T-cell (primary cell): ENCODE measurements at places on chromosomes 12 and 14.

DNA sequence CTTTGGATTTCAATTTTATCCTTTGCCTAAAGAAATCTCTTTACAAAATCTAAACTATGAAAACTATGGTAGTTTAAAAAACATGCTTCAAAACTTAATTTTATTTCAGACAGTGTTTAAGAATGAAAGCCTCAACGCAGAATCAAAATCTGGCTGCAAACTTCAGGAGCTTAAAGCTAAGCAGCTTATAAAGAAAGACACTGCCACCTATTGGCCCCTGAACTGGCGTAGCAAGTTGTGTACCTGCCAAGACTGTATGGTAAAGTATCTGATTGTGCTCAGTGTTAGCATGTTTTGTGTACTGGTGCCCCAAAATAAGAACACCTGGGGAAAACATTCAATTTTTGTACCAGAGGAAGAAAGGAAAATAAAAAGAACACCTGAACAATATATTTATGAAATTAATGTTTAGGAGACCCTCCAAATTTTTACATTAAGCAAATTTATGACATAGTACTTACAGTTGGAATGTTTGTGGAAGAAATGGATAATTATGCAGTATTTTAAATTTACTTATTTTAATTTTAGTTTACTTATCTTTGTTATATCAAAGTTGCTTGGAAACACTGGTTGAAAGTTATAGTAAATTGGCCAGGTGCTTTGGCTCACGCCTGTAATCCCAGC is 12.2 kb downstream of the UBR7 start:
- DNase-seq: peak; percentile 40

DNA sequence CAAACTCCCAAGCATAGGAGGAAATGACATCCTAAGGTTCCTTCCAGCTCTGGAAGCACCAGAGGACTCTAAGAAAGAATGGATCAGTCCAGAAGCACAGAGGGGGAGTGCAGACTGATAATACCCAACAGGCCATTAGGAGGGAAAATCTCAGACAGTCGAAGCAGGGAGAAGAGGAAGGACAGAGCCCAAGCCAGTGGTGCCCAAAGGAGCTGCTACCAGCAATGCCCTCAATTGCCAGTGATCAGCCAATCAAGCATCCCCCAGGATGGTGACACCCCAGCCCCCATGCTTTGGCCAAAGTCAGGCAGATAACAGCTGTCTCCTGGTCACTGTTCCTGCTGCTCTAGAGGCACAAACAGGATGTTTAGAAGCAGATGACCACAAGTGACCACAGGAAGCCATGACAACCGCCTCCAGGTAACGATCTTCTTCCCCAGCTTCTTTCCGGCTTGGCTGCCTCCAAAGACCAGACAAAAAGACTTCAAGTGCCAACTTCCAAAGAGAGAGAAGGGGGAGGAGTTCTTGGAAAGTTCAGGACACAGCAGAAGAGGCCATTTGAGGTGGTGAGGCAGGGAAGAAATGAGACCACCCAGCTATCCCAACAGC is 16.2 kb downstream of the PXN start:
- no peak for DNase-seq

DNA sequence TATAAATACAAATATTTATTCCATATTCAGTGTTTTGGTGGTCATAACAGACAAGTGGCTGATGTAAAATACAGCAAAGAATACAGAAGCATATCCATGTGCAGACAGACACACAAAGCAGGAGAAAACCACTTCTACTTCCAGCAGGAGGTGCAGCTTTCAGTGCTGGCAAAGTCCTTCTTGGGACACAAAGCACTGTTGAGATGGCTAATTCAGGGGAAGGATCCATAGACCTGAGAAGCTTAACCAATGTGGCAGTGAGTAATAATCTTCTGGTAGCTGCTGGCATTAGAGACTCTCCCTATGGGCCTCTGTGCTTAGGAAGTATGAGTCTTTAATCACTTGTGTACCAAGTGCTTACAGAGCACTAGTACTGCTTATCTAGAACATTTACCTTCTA is 26.8 kb downstream of the AMN1 start:
- DNase-seq: no peak

- DNase-seq: no peak
Observed at GRCh38 chr12:129372876-129373275, 519.6 kb downstream of the GLT1D1 start.

GRCh38 chr14:58108717-58109116 is 43.3 kb downstream of the ARMH4 start:
- no peak for DNase-seq

DNA sequence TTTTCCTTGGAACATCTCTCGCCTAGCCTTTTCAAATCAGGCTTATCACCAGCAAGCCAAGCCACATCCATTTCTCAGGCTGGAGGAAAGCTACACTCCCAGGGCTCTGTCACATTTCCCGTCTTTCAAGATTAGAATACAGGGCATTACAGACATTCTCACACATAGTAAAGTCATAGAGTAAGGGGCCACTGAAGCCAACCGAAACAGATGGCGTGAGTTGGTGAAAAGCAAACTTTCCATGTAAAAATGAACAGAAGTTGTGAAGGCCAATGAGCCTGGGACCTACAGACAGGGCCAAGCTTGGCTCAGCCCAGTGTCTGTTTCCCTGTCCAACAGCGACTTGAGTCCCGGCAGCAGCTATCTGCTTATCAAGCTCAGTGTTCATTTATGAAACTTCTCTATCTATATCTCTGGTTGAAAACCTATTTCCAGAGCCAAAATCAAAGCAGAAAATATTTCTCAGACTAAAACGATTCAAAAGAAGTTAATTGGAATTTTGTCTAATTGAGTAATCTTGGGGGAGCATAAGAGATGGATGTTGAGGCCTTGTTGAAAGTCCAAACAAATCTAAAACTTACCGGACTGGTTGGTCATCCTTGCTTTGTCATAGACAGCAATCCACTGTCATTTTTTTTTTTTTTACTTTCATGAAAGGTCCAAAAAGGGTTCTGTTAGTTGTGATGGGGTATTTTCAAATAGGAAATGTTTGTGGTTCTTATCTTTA is 105.6 kb downstream of the DAAM1 start:
- DNase-seq: no peak

DNA sequence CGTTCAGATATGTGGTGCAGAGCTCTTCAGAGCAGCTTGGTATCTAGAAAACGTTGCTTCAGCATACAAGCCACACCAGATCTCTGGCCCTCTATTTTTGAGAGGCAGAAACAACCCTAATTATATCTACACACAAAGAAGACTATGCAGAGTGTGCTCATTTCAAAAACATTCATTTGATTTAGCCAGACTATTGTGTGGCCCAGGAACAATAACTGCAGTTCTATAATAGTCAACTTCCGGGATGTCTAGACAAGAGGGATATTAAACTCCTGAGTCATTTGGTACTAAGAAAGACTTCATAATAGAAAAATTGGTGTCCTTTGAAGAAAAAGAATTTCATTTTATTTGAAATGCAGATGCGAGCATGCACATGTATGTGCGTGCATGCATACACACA is 153.8 kb downstream of the PELI2 start:
- no peak for DNase-seq

DNA sequence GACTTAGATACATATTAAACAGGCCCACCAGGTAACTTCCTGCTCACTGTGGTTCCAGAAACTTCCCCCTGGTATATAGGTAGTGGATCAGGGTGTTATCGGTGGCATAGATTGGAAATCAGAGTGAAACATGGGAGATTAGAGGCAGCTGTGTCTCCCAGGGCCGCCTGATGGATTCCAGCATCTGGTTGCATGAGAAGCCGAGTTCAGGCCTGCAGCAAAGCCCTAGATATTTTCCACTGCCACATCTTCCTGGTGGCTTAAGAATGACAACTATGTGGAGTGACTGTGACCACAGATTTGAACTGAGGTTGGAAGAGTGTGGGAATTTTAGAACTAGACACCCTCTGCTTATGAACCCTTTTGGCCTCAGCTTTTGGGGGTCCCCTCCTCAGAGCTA is 184.8 kb upstream of the NTF3 start:
- DNase-seq: no peak

DNA sequence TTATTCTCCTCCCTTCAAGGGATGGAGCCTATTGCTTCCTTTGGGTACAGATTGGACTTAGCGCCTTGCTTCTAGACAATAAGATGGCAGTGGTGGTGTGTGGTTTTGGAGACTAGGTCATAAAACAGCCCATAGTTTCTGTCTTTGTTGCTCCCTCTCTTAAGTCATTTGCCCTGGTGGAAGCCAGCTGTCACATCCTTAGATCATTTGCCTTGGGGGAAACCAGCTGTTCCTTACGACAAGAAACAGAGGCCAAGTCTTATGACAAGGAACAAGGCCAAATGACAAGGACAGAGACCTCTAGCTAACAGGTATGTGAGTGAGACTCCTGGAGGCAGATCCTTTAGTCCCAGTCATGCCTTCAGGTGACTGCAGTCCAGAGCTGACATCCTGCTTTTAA is 9.2 kb upstream of the PALS1 start:
- no peak for DNase-seq

- DNase-seq: no peak
Observed at GRCh38 chr12:51432921-51433320, 8.3 kb downstream of the SLC4A8 start.

DNA sequence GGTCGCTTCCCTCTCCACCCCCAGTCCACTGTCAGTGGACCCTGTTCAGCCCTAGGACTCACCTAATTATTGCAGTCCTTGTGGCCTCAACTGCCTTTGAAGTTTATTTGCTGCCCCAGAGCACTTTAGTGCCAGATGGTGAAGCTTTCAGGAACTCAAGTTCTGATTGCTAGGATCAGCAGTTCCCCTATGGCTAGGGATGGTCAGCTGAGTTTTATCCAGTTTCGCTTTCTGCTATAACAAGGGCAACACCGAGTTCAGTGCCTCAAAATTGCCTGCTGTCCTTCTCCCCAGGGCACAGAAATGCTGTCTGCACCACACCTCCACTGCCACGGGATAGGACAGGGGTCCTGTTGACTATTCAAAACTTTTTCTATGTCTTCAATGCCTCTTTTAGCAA is 295.0 kb downstream of the GPHN start:
- DNase-seq: no peak

DNA sequence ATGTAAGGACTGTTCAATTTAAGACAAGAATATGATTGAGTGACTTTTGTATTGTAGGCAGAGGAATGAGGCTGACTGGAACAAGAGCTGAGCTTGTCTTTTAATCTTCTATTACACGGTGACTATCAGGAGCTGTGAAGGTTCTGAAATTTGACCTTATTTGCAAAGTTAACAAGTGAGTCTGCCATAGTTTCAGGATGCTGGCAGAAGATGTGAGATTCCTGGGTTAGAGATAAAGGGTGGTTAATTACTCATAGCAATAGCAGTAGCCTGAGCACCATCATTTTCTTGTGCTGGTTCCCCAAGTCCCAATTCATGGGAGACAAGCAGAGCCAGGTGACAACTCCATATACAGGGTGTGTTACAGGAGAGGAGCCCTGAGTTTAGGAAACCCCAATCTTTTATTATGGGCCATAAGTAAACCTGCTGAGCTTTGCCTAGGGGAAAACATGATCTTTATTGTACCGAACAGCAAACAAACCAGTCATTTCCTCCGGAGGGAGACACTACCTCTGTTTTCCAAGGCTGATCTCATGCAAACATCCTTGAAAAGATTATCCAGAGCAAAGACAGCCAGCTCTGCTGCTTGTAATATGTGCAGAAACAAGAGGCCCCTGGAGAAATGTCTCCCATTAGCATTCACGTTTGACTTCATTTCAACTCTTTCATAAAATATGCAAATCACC is 51.7 kb upstream of the DDX11 start:
- DNase-seq: no peak

- no peak for DNase-seq
Observed at GRCh38 chr12:57488402-57489156, 711 bp downstream of the MARS1 start.

DNA sequence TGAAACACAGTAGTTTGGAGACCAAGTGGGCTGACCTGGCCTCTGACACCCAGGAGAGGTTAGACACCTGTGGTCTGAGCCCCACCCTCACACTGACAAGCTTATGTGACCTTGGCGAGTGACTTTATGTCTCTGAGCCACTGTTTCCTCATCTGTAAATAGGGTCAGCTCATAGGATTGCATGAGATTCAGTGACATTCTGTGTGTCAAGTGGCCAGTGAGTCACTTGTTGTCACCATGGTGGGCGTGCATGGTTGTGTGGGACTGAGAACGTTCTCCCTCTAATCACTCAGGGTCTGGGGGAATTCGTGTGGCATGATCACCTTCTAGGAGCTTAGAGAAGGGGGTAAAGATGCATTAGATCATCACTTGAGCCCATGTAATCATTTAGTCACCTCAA is 146.4 kb downstream of the PHETA1 start:
- DNase-seq: no peak

DNA sequence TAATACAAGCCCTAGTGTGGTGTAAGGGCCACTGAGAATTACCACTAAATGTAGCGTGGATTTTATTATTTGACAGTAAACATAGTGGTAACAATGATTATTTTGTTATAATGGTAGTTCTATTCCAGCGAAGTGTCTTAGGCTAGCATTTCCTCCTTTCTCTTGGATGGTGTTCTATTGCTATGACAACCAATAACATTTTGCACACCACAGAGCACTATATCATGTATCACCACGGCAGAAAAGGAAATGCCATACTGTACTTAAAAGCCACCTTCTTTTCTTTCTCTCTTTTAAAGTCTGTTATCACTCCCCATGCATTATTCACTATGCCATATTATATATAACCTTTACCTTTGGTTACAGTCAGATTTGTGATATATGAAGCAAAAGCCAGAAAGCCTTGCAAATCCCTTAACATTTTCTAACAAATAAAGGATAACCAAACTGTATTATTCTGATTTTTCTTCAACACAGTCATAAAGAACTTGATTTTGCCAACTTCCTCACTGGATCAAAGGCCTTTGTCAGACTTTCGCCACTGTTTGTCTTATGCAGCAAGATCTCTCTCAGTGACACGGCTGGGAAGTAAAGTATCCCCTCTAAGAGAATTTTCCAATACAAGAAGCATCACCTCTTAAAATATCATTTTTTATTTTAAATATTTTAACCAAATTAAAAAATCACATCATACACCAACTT is 195.8 kb downstream of the FOXN3 start:
- no peak for DNase-seq

DNA sequence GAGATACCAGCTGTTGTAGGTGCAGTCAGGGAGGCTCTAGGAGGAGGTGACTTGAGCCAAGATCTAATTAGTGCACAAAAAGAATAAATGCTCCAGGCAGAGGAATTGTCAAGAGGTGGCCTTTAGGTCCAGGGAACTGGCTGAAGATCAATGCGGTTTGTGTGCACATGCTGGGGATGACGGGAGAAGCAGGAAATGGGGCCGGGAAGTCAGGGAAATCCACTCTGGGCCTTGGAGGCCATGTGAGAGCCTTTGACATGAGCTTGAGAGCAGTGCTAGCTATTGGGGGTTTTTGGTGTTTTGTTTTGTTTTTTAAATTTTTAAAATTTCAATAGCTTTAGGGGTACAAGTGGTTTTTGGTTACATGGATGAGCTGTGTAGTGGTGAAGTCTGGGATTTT is 67.4 kb downstream of the MVK start:
- no peak for DNase-seq

DNA sequence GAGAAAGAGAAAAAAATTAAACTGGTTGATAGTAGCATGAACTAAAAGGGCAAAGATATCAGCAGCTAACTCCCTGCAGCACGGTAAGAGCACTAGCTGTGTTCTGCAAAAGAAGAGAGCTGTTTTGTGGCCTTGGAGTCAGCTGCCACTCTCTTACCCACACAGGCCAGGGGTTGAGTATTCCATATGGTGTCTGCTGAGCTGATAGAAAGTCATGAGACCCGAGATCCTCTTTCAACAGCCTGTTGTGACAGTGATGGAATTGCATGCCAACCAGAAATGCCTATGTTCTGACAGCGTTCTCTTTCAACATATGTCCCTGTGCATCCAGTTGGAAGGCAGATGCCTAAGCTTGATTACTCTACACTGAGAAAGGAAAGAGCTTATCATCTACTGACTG is 39.9 kb downstream of the TMTC1 start:
- no peak for DNase-seq
